CD8-positive, alpha-beta memory T cell (primary cell): ENCODE measurements at places on chromosomes 2 and 18.

DNA sequence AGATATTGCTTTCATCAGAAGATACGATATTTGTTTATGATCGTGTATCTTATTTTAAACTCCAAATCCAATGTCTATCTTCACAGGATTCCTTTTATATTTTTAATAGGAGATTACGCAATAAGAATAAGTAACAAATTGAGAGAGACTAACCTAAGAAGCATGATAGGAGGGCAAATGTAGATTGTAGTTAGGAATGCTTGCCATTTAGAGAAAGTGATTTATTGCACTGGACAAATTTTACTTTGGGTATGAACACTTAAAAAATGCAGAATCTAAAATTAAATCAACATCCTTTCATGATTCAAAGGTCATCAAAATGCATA lies 563.4 kb upstream of the POU3F3 start:
- DNase-seq: no peak

GRCh38 chr2:136206613-136207012 lies 88.7 kb upstream of the CXCR4 start:
- no peak for DNase-seq

GRCh38 chr2:10402062-10402585 lies 46.0 kb downstream of the ODC1 start:
- DNase-seq: no peak

- DNase-seq: no peak
Measured at GRCh38 chr18:49135877-49136276, 185.1 kb upstream of the SMAD7 start.

DNA sequence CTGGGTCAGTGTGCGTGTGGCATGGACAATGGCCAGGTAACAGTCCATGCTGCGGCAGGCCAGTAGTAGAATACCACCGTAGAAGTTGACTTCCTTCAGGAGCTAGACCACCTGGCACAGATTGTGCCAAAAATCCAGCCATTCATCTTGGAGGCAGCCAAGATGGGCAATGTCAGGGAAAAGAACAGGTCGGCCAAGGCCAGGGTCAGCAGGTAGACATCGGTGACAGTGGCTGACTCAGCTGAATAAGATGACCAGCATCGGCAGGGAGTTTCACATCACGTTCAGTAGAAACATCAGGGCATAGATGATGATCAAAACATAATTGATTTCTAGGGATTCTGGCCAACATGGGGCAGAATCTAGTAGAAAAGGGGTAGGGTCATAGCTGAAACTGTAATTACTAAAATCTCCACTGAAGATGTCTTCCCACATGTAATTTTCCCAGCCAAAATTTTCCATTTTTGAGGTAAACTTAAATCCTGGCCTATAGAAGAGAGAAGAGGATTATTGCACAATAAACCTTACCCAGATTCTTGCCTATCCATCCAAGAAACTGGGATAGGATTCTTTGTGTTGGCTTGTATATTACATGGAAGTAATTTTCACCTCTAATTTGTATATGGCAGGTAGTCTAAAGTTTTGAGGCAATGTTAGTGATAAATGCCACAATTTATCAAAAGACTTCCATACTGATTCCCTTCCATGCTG lies 7.9 kb upstream of the RUFY4 start:
- no peak for DNase-seq

DNA sequence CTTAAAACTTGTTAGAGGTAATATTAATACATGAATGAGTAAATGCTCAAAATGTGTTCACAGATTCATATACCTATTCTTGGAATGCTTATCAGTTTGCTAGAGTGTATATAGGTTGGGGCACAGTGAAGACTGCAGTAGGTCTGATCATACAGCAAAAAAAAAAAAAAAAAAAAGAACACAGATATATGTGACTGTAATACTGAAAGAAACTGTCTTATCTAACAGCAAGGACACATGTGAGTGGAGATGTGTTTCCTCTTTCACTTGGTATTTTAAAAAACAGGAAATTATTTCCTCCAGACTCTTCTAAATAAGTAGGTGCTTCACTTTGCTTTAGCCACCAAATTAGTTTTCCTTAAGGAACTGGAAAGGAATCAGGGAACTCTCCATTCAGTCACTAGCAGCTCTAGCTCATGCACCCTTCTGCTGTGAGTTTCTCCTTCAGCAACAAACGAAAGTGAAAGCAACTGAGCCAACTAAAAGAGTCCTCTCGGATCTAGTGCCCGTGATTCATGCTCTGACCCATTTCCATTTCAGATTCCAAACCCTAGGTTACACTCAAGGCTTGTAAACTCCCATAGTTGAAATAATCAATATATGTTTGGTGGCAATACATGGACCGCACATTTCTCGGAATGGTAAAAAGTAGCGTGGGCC lies 98.5 kb downstream of the DSEL start:
- peak; percentile 33 for DNase-seq

DNA sequence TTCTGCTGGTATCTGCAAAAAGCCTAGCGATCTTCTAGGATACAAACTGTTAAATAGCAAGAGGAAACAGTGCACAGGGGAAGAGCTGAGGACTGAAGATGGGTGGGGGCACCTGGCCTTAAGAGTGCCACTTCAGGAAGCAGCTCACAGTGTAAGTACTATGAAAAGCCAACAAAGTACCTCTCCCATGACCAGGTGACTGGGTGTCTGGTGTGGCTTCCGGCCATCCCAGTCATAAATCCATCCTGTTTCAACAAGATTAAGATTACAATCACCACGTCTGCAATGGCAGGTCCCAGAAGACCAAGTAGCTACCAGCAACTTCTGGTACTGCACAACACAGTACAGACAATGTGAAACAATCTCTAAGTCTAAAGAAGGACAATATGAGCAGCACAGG lies 15.9 kb downstream of the ERFE start:
- no peak for DNase-seq
